Esophagus squamous epithelium (tissue), 5 donors: ENCODE measurements at places on chromosomes 7 and 10.
A peak's percentile ranks its signal among the peaks of the same experiment; 100 is the strongest.

- DNase-seq, result no peak
Measured at GRCh38 chr7:105802604-105803428, 73.6 kb downstream of the ATXN7L1 start.

DNA sequence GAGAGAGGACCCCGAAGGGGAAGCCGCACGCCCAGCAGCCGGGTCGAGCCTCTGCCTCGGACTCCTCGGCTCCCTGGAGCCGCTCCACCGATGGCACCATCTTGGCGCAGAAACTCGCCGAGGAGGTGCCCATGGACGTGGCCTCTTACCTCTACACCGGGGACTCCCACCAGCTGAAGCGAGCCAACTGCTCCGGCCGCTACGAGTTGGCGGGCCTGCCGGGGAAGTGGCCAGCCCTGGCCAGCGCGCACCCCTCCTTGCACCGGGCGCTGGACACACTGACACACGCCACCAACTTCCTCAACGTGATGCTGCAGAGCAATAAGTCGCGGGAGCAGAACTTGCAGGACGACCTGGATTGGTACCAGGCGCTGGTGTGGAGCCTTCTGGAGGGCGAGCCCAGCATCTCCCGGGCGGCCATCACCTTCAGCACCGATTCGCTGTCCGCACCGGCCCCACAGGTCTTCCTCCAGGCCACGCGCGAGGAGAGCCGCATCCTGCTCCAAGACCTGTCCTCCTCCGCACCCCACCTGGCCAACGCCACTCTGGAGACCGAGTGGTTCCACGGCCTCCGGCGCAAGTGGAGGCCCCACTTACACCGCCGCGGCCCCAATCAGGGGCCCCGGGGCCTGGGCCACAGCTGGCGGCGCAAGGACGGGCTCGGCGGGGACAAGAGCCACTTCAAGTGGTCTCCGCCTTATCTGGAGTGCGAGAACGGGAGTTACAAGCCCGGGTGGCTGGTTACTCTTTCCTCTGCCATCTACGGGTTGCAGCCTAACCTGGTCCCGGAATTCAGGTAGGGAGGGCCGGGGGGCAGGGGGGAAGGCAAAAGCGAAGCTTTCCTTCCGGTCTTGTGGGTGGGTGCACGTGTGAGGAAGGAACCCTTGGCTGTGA is 973 bp downstream of the GPR158 start:
- no peak for DNase-seq

GRCh38 chr7:91089382-91089963 is 174.8 kb upstream of the FZD1 start:
- no peak for DNase-seq

DNA sequence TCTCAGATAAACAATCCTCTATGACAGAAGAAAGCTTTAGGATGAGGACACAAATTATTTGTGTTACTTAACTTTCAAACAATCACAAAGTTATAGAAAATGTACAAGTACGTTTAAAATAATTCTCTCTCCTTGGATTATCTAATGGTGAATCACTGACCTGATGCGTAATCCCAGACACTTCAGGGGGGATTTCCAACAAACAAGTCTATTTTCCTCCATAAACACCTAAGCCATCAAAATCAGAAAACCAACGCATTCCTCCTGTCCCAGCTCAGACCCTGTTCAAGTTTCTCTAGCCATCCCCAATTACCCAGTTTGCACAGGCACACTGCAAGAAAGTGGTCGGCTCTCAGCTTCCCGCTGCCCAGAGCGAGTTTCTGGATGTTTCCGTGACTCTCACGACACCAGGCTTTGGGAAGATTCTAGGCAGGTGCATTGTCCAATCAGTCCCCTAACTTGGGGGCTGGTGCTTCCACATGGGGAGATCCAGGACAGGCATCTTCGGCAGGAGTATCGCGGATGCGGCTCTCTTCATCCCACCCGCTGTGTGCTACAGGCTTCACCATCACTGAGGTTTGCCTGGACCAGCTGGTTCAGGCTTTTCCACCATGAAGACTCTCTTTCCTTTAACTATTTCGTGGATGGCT is 200.0 kb downstream of the ZMYND11 start:
- no peak for DNase-seq

DNA sequence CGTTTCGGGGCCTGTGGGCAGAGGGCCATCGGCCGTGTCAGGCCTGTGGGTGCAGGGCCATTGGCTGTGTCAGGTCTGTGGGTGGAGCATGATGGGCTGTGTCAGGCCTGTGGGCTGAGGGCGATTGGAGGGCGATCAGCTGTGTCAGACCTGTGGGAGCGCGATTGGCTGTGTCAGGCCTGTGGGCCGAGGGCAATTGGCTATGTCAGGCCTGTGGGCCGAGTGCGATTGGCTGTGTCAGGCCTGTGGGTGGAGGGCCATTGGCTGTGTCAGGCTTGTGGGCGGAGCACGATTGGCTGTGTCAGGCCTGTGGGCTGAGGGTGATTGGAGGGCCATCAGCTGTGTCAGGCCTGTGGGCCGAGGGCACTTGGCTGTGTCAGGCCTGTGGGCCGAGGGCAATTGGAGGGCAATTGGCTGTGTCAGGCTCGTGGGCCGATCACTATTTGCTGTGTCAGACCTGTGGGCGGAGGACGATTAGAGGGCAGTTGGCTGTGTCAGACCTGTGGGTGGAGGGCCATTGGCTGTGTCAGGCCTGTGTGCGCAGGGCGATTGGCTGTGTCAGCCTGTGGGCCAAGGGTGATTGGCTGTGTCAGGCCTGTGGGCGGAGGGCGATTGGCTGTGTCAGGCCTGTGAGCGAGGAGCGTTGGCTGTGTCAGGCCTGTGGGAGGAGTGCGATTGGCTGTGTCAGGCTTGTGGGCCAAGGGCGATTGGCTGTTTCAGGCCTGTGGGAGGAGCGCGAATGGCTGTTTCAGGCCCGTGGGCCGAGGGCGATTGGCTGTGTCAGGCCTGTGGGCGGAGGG is 54.1 kb downstream of the DYNC2I1 start:
- DNase-seq, result no peak

DNA sequence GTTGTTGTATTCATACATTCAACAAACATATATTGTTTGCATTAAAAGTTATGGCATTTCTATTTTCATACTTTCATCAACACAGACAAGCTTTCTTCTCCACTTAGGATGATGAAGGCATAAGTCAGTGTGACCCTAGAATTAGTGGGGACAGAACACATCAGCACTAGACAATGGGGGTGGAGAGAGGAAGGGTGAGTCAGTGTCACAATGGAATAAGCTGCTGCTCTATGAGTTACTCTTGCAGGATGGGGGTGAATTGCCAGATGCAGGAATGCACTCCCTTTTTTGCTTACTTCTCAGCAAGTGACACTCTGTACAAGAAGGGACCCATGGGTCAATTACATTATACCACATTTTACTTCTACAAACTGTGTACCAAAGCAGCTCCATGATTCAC is 74.0 kb downstream of the DGKI start:
- no peak for DNase-seq

DNA sequence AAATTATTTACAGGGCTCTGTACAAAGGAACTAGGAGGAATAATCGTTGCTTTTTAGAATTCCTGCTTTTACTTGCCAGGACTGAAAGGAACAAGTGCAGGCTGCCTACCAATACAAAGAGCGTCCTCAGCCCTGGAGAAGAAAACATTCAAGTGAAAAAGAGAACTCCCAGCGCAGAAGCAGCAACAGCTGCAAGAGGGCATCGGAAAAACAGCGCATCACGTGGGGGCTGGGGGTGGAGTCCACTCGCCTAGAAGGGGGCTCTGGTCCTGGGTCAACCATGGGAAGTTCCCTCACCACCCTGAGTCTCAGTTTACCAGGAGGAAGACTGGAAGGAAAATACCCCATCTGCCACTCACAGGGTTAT is 385 bp upstream of the C10orf90 start:
- DNase-seq, result no peak

DNA sequence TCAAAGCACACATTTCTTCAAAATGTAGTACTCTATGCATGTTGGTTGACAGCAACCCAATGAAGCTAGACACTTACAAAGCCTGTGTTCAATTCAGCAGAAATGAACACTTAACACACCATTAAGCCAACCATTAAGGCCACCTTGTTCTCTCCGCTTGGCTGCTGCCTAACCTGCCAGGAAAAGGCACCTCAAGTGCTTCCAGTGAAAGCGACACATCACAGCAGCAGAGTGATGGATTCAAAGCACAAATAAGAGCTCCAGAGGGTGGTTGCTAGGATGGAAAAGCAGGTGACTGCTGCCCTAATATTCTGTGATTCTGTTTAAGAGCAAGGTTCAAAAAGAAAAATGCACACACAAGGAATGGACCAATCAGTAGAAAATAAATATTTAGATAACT is 81.5 kb upstream of the GNAI1 start:
- no peak for DNase-seq

DNA sequence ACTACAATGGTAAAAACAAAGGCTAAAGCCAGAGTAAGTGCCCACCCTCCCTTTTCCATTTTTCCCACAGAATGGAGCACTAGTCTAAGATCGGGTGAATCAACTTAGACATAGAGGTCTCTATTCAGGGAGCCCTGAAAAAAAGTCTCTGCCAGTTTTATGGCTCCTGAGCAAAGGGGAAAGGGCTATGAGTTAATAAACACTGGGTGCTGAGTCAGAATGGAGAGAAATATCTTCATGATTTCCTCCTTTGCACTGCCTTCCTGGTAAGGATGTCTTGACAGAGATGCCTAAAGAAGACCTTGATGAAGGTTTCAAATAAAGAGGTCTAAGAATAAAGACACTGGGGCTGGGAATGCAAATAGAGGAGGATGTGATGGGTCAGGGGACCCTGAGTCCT is 607.4 kb upstream of the MBL2 start:
- no peak for DNase-seq

GRCh38 chr10:93993782-93994437 is at the start of gene PLCE1:
TSS of gene PLCE1 (plus strand) at chr10:93993931. CDS start at chr10:94031047, 37,116 bp downstream.
- no peak for DNase-seq

GRCh38 chr7:157462419-157462771 is 125.6 kb downstream of the DNAJB6 start:
- no peak for DNase-seq

DNA sequence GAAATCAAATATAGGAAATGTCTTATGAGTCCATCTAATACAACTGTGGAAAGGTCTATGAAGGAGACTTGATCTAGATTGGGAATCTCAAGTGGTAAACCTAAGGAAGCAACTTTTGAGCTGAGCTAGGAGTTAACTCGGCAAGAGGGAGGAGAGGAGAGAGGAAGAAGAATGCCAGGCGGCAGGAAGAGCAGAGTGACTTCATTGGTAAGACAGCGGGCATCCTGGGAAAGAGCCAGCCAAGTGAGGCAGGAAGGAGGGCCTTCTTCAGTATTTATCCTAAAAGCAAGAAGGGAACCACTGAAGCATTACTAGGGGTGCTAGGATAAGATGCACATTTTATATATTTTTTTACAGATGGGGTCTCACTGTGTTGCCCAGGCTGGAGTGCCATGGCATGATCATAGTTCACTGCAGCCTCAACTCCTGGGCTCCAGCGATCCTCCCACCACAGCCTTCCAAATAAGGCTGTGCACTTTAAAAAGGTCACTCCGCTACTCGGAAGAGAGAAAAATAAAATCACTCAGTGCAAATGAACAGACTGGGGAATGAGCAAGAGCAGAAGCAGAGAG is 2.0 kb downstream of the BCL7B start:
- no peak for DNase-seq

GRCh38 chr10:75425291-75426079 is 5.9 kb upstream of the LRMDA start:
- DNase-seq, result no peak

DNA sequence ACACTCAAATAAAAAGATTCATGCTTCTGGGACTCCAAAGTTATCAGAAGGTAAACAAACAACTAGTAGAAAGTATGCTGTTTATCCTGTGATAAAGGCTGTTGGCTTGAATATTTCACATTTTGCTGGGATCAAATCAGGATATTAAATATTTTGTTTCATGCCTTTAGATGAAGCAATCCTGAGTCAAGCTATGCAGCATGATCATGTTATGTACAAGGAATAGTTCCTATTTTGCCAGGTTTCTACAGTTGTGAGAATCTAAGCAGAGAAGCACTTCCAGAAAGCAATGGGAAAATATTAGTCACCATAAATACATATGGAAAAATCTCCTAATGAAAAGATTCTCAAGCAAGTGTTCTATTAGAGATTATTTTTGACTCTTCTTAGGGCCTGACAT is 262.8 kb upstream of the PCDH15 start:
- no peak for DNase-seq

DNA sequence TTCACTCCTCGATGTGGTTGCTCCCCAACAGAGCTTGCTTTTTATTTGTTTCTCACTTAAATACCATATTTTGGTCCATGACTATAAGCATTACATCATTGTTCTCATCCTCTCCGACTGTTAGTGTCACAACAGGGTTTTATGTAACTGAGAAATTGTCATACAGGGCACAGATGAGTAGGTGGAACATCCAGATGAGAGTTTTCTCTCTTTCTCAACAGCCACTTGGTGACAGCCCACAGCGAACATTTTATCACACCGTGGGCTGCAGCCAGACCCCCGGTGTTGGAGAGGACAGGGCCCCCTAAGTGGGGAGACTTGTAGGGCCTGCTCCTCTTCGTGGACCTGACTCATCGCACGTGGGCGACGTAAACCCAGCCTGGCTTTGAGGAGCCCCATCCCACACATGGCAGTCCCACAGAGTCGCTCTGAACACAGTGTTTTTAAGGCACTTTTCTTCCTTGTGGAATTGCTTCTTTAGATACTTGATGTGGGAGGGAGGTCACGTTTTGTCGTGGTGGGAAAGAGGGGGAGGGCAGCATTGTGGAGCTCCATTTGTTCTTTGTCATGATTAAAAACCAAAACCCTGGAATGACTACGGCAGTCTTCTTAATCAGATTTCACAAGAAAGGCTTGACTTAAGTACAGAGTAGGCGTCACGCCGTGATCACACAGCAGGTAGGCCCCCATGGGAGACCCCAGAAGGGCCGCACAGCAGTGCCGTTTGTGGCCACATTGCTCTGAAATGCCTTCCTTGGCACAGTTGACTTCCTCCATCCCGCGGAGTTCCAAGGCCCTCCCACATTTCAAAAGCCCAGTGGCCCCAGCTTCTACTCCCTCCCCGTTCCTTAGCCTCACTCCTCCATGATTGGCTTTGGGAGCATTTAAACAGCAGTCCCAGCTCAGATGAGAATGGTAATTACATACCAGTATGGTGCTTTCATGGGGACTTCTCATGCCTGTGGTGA is 220.6 kb downstream of the CCDC3 start:
- DNase-seq, result no peak

DNA sequence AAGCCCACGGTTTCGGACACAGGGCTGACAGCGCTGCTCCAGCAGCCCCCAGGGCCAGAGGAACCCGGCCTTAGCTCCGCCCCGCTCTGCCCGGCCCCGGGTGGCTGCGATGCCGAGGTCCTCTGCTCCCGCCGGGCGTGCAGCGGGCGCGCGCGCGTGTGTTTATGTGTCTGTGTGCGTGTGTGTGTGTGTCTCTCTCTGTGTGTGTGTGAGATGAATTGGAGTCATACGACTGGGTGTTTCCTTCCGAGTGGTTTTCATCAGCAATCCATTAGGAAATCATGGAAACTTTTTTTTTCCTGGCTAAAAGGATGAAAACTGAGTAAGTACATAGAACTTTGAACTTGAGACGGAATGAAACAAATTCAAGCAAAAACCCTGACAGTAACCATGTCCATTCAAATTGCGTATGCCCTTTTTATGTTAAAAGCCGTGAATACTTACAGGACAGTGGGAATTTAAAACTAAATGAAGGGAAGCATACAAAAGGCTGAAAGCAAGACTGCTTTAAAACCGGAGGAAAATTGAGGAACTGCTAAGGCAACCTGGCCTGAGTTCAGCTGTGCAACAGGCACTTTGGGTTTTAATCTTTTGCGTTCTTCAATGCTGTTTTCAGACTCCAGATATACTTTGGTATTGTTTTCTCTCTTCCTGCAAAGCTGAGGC is at the start of gene CPED1:
CPED1 (plus strand) TSS at position 121 of the 666 bp plus-strand sequence. CDS start 911 bp downstream, outside the sequence.
- DNase-seq, result peak; percentile 21

GRCh38 chr7:126685018-126685573 is 567.6 kb downstream of the GRM8 start:
- DNase-seq, result no peak

- DNase-seq, result no peak
Measured at GRCh38 chr10:96470116-96470743, 43.5 kb downstream of the TLL2 start.
